Esophagus mucosa (tissue), 1 donor: ENCODE measurements at places on chromosomes 7 and 10. TPM values are rescaled to one million over a fixed set of nuclear protein-coding genes. Genes with fewer than 3 reads are reported as not detected.
A peak's percentile ranks its signal among the peaks of the same experiment; 100 is the strongest.

GRCh38 chr7:143085109-143085508 lies 33.0 kb downstream of the OR6V1 start:
- peak; percentile 64 for ATAC-seq

DNA sequence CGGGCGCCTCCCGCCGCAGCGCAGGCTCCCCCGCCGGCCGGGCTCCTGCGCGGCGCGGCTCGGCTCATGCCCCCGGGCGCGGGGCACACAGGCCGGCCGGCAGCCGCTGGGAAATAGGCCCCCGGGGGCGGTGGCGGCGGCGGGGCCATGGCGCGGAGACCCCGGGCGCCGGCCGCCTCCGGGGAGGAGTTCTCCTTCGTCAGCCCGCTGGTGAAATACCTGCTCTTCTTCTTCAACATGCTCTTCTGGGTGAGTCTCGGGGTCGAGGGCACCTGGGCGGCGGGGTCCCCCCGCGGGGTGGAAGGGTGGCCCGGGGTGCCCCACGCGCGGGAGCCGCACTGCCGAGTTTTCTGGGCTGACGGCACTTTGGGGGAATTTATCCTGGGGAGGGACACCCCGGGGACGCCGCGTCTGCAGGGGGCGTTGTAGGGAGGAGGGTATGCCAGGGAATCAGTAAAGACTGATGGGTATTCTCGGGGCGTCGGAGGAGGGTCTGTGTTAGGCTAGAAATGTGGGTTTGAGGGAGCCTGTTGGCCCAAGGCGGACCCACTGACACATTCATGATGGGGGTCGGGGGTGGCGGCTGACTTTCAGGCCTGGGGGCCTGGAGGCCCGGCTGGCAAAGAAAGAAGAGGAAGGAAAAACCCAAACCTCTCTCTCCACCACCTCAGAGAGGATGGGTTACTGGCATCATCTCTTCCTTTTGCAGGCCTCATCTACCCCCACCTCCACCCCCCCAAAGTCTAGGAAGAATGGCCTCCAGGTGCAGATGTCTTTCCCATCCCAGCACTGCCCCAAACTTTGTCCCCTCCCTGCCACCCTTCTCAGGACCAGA lies 544 bp downstream of the TSPAN33 start:
- no peak for ATAC-seq

GRCh38 chr7:55873765-55874164 lies 11.2 kb upstream of the SEPTIN14 start:
- ATAC-seq: no peak

SOSTDC1 gene
- 1.9 TPM for total RNA-seq

GRCh38 chr7:1553512-1554210 lies 2.3 kb downstream of the TMEM184A start:
- ATAC-seq: no peak

- ATAC-seq: no peak
Observed at GRCh38 chr7:100482728-100483089, 1.0 kb upstream of the NYAP1 start.

DNA sequence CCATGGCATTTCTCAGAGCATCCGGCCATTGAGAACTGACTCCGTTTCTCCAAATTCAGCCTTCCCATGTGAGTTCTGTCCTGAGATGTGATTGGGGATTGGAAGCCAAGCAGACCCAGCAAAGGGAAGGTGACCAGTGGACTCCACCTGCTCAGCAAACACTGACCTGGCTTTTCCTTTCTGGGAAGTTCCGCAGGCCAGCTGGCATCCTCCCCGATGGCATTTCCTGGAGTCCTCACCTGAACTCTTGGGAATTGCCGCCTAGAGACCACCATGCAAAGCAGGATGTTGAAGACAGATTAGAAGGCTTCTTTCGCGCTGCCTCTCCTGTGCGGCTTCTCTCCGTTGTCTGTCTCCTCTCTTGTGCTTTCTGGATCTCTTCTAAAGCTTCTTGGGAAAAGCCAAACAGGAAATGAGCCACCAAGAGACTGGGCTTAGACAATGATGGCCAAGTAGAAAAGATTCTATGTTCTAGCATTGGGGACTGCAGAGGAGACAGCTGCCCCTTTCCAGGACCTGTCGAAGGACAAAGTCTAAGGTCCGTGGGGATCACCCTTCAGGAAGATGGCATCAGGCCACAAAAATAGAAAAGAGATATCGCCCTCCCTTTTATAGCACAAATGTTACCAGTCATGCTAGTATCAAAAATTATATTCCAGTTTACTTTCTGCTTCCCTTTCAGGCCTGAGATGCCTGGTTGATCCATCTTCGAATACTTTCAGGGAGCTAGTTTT lies 103.7 kb upstream of the INSYN2A start:
- ATAC-seq: no peak

DNA sequence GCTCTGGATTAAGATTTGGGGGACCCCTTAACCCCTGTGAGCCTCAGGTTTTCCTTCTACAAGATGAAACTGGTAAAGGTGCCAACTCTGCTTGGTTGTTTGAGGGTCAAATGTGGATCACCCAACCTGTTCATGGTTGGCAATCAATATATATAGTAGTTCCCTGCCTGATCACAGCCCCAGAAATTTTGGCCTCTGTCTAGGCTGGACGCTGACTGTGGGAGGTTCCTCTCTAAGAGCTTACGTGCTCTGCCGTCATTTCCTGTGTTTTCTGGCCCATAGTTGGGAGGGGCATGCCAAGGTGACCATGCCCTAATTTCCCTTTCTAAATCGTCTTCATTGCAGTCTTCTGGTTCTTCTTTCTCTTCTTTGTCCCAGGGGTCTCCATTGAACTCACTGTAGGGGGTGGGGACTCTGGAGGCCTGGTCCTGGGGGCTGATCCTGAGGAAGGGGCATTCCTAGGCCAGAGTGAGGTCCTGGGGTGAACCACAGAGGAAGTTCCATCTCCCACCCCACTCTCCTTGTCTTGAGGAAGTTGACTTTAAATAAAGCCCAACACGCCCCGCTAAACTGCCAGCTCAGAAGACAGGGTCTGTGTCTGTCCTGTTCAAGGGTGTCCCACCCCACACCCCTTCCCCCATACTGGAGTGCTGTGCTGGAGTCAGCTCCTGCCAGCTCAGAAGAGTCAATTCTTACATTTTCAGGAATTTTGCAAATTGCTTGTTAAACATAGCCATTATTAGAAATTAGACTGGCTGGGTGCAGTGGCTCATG lies 98.9 kb upstream of the SDK1 start:
- ATAC-seq: no peak

GRCh38 chr10:42977032-42977416 lies 99.8 kb upstream of the RET start:
- ATAC-seq: no peak

GNAI1 gene
- total RNA-seq: 31.5 TPM

OR6V1 gene
- not detected for total RNA-seq

GRCh38 chr10:58152673-58153263 lies 114.9 kb downstream of the IPMK start:
- no peak for ATAC-seq

GPER1 gene
- 1.6 TPM for total RNA-seq

CASD1 gene
- total RNA-seq: 6.8 TPM

ZDHHC16 gene
- 23.0 TPM for total RNA-seq
